Activated CD8-positive, alpha-beta memory T cell treated with anti-CD3 and anti-CD28 coated beads for 36 hours (primary cell): ENCODE measurements at places on chromosomes 5 and 9. TPM values are rescaled to one million over a fixed set of nuclear protein-coding genes. Genes with fewer than 3 reads are reported as not detected.

SLC34A3 gene
- not detected for total RNA-seq

LRRC26 gene
- not detected for total RNA-seq

TMEM215 gene
- total RNA-seq, result not detected

PRSS3 gene
- total RNA-seq, result not detected

GABBR2 gene
- not detected for total RNA-seq

STOML2 gene
- 284 TPM for total RNA-seq
